ENCODE measurements at places on chromosomes 3 and 15. TPM values are rescaled to one million over a fixed set of nuclear protein-coding genes. Genes with fewer than 3 reads are reported as not detected.

The PPIB gene
- total RNA-seq = 774 TPM

The CDCP1 gene
- total RNA-seq = 15.3 TPM

The MYLK gene
- total RNA-seq = 16.6 TPM

The STRIT1 gene
- total RNA-seq = not detected

The SHQ1 gene
- total RNA-seq = 17.0 TPM

The CNTN4 gene
- not detected for total RNA-seq

The TMEM212 gene
- total RNA-seq = not detected

The SLC24A5 gene
- total RNA-seq = not detected

The RCN2 gene
- total RNA-seq = 68.8 TPM

The CEP152 gene
- 4.9 TPM for total RNA-seq

The GABRG3 gene
- total RNA-seq = 0.32 TPM

The SYNM gene
- total RNA-seq = 35.6 TPM

The GOLGA8H gene
- 2.7 TPM for total RNA-seq

The CX3CR1 gene
- 0.09 TPM for total RNA-seq

The GP9 gene
- not detected for total RNA-seq

The SLC9A9 gene
- 0.48 TPM for total RNA-seq

Measured in A549 treated with DMSO at 1 μM for 4 hours (cell line).